Left lobe of liver (tissue), 2 donors: ENCODE measurements at places on chromosomes 4 and X. TPM values are rescaled to one million over a fixed set of nuclear protein-coding genes. Genes with fewer than 3 reads are reported as not detected.

GRCh38 chr4:37631551-37631950, 54.6 kb downstream of the RELL1 start:
- no peak for DNase-seq

Gene USP27X
- 0.91 TPM for total RNA-seq

Gene CSN1S1
- not detected for total RNA-seq

- no peak for DNase-seq
Observed at GRCh38 chrX:51024106-51024696, 113.7 kb downstream of the BMP15 start.

DNA sequence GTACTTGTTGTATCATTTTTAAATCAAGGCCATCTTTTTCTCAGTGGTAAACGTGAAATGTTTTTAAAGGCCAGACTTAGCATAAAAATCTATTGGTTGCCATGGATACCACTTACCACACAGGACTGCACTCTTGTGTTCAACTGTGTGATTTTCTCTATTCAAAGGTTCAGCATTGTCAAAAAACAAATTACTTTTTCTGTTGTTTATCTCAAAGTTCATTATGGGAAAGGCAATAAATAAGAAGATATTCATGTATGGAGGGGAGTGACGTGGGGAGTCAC, 231.0 kb upstream of the GATB start:
- no peak for DNase-seq

Gene AKAP14
- total RNA-seq: not detected

DNA sequence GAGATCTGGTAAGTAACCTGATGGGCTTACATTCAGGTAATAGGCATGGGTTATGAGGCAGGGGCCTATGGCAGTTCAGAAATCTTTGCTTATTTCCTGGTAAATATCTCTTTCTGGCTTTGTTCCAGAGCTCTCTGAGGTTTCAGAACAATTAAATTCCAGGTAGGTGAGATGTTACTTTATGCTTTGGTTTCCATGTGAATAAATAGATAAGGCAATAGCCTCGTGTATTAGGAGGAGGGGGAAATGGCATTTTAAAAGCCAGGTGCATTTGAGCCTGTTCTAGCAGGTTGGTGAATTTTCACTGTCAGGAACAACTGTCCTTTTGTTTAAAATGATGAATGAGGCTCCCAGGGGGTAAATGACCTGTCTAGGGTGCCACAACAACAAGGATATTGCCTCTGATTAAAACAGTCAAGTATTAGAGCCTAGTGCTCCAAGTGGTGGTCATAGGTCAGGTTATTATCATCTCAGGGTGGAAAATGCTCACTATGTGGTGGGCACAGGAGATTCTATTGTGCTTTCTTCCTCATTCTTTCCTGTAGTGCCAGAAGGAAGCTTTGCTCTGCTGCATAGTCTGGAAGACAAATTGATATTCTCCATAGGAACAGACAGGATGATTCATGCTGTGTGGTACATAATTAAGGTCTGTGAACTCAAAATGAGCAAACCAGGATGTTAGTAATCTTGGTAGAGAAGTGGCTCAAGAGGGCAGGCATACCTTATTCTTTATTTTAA, 296.2 kb downstream of the INPP4B start:
- no peak for DNase-seq

DNA sequence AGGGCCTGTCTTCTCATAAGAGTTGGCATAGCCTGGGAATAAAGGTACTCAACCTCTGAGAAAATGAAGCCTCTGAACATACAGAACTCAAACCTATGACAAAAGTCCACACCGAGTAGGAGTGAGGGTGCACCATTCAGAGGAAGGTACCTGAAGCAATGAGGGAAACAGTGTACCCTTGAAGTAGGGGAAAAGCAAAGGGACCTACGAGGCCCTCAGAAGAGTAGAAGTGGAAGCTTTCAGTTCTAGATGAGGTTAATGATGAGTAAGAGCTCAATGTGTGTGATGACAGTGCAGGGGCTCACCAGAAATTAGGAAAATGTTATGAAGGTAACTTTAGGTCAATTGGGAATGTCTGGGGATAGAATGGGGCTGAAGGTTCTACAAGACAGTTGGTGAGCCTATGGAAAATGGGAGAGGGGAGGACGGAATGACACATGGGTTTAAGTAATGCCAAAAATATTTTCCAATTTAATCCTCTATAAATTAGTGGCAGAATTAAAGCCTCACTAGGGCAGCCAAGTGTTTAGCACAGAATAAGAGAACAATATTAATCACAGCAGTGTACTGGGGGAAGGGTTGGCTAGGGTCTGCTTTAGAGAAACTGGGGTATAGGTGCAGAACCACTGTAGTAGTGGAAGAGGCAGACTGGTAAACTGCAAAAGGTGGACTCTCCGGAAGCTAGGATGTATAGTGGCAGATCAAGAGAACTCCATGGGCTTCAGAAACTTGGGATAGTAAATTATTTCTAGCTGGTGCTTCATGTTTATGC, 39.8 kb downstream of the RAB33A start:
- no peak for DNase-seq

DNA sequence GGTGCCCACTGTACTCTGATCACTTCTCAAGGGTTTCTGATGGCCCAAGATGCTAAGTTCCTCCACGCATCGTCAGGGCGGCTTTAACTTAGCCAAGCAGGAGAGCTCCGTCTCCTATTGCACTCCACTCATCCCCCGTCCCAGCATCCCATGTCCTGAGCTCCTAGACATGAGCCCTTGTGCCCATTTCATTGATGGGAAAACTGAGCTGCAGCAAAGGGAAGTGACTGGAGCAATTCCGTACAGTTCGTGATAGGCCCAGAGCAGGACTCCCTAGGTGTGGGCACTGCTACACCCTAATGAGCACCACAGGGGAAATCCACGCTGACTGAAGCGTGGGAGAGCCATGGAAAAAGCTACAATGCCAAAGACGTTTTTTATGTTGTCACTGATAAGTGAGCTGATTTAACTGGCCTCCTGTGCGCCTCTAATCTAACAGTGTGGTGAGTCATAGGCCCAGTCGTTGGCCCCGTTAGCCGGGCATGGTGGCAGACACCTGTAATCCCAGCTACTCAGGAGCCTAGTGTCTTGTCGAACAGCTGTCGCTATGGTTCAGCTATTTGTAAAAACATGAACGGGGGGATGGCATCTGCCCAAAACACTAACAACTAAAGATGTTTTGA, 14.9 kb downstream of the NSDHL start:
- no peak for DNase-seq

DNA sequence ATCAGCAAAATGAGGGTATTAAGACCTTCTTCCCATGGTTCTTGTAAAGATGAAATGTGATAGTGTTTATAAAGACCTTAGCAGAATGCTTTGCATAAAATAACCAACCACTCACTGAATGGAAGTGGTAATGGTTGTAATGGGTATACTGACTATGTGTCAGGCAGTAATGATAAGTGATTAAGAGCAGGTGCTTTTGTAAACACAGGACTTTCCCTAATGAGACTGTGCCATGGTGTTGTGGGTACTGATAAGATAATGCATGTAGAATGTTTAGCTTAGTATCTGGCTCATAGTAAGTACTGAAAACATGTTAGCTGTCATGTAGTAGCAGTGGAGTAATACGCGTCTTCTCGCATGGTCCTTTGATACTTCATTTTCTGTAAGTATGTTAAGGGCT, 6.9 kb downstream of the LSM6 start:
- no peak for DNase-seq

Gene EDA2R
- total RNA-seq: 0.15 TPM

Gene PCDH11X
- total RNA-seq: 0.03 TPM

- peak; percentile 46 for DNase-seq
Observed at GRCh38 chrX:152632445-152633097, 5.1 kb upstream of the GABRQ start.

GRCh38 chrX:103002576-103002975, 61.4 kb downstream of the BEX1 start:
- DNase-seq: no peak

GRCh38 chr4:152369203-152369901, 166.5 kb downstream of the FBXW7 start:
- no peak for DNase-seq

DNA sequence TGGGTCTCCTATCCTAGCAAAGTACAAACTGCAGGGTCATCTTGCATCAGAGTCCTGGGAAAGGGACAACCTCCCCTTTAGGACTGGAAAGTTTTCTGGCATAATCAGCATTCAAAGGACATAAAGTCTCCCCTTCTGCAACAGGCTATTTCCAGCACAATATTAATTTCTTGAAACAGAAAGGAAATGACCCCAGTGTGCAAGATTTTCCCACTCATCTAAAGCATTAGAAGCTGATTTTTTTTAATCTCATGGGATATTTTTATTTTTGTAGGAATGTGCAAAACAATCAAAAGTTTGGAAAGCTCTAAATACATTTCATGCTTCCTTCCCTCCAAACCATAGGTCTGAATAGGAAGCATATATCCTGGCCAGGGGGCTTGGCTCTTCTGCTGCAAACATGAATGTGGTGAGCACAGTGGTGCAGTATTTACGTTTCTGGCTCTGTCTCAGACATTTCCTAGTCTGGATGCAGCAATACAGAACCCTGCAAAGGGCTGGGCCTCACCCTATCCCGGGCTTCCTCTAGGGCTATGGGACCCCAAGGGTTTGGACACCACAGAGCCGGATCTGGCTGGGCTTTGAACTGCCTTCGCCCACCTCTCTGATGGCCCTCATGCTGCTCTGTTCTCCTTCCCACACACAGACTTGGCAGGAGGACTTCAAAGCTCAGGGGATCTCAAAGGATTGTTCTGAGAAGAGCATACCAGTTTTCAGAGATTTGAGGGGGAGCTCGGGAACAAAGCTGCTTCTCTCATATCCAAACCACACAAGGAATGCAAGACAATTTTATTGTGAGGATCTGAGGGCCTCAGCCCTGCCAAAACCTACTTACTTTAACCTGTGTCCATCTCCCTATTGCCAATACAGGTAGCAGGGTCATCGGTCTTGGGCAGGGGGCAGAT, 64.9 kb downstream of the POLR2B start:
- DNase-seq: no peak

- no peak for DNase-seq
Observed at GRCh38 chr4:111274060-111274459, 651.2 kb upstream of the PITX2 start.

- no peak for DNase-seq
Observed at GRCh38 chr4:57291911-57292310, 181.7 kb upstream of the IGFBP7 start.

GRCh38 chr4:186826846-186827533, 103.3 kb upstream of the FAT1 start:
- DNase-seq: no peak

- no peak for DNase-seq
Observed at GRCh38 chr4:187276736-187277408, 553.2 kb upstream of the FAT1 start.

DNA sequence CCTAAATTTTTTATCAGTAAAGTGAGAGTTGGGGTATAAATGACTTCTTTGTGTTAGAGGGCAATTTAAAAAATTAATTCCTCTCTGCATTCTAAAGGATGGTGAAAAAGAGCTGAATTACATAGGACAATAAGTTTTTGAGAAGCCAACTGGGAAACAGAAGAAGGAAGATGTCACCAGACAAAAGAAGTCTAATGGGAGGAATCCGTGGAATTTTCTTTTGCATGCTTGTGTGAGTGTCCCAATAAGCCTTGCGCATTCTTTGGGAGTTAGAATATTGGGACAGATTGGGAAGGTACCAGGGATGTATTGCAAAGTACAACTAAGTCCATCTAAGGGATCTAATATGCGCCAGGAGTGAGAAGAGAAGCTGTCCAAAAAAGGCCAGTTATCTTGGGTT, 35.1 kb upstream of the NR3C2 start:
- DNase-seq: no peak

Gene SERTM2
- 0.05 TPM for total RNA-seq

- no peak for DNase-seq
Observed at GRCh38 chrX:40543661-40544328, 37.0 kb upstream of the ATP6AP2 start.

Gene FANCB
- 0.13 TPM for total RNA-seq

DNA sequence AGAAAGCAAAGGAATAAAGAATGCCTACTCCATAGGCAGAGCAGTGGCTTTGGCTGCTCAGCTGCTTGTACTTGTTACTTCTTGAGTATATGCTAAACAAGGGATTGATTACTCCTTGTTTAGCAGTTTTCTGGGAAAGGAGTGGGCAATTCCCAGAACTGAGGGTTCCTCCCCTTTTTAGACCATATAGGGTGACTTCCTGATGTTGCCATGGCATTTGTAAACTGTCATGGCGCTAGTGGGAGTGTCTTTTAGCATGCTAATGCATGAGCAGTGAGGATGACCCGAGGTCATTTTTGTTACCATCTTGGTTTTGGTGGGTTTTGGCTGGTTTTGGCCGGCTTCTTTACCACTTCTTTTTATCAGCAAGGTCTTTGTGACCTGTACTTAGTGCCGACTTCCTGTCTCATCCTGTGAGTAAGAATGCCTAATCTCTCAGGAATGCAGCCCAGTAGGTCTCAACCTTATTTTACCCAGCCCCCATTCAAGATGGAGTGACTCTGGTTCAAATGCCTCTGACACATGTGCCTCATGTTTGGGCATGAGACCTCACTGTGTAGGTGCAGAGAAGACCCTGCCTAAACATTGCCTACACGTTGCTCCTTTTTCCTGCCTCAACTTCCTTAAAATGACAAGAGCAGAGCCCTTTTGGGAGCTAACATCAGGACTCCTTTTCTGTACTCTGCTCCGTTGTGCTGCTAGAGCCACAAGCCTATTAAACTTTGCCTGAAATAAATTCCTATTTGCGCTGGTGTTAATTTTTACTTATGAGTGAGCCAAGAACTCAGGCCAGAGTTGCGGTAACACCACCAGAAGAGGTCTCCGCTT, 21.0 kb upstream of the UBA6 start:
- DNase-seq: no peak

DNA sequence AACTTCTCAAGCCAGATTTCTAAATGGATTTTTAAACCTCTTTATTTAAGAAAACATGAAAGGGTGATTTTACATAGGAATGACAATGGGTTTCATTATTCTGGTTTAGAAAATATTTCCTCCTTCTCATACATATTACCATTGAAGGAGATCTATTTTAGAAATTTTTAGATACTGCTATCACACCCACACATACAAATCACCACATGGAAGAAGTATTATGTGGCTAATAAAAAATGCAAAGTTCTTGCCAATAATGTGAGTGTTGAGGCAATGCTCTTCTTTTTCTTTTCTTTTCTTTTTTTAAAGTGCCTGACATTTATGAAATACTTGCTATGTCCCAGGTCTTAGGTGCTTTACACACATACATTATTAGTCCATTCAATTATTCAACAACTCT, 6.8 kb downstream of the STAP1 start:
- DNase-seq: no peak

DNA sequence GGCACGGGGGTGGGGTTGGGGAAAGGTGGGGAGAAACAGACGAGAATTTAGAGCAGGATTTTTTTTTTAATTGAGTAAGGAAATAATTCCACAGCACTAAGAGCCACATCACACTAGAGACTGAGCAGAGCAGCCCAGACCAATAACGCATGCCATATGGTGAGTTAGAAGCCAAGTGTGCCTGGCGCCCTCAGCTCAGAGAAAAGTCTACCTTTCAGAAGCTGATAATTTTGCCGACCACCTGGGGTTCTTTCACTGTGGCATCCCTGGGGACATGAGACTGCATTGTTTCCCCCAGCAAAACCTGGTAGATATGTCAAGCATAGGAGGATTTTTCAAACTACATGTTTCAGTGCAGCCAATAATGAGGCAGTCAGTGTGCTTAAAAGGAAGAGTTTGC, 516.8 kb downstream of the SMARCA1 start:
- DNase-seq: no peak
